RPMI7951 (cell line): ENCODE measurements at places on chromosomes 5 and 9. TPM values are rescaled to one million over a fixed set of nuclear protein-coding genes. Genes with fewer than 3 reads are reported as not detected.

GRCh38 chr9:79208791-79209396, 362.9 kb upstream of the TLE4 start:
- no peak for DNase-seq

DNA sequence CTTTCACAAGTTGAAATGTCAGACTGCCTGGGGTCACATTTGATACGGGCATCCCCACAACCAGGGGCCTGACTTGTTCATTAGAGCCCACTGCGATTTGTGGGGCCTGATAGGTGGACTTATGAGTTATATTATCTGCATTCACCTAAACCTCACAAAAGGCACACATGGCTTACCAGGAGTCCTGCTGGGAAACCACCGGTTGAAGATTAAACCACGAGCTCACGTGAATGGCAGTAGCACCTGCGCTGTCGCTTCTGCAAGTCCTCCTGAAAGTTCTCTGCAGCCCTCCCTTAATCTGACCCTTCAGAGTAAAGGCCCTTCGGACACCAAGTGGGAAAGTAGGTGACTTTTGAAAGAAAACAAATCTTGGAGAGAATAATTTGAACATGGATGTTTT, 68.9 kb downstream of the PPIC start:
- no peak for DNase-seq

GRCh38 chr5:65906256-65906655, 20.1 kb upstream of the ERBIN start:
- no peak for DNase-seq

GRCh38 chr9:78713614-78714405, 416.9 kb downstream of the PSAT1 start:
- peak; percentile 71 for DNase-seq

GRCh38 chr9:93824386-93825294, 130.5 kb downstream of the BARX1 start:
- DNase-seq = no peak

PCDHGA1 gene
- 3.3 and 3.7 TPM in 2 replicates for total RNA-seq

GRCh38 chr9:86500667-86501435, 146.6 kb upstream of the TUT7 start:
- peak; percentile 47 for DNase-seq

GRCh38 chr5:54379590-54379989, 69.2 kb upstream of the ARL15 start:
- no peak for DNase-seq

GRCh38 chr9:98428454-98428853, 173.0 kb upstream of the TBC1D2 start:
- DNase-seq = no peak

DNA sequence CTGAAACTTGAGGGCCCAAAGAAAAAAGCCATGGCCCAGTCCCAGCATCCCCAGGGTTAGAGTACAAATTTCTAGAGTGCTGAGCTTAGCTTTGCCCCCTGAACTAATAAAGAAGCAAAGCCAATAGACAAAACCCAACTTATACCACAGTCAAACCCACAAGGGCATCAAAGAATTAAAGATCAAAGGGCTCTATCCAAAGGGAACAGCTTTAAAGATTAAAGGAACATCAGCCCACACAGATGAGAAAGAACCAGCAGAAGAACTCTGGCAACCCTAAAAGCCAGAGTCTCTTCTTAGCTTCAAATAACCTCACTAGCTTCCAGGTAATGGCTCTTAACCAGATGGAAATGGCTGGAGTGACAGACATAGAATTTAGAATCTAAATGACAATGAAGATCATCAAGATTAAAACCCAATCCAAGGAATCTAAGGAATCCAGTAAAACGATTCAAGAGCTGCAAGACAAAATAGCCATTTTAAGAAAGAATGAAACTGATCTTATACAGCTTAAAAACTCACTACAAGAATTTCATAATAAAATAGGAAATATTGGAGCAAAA, 93.9 kb downstream of the YIPF5 start:
- no peak for DNase-seq

DNA sequence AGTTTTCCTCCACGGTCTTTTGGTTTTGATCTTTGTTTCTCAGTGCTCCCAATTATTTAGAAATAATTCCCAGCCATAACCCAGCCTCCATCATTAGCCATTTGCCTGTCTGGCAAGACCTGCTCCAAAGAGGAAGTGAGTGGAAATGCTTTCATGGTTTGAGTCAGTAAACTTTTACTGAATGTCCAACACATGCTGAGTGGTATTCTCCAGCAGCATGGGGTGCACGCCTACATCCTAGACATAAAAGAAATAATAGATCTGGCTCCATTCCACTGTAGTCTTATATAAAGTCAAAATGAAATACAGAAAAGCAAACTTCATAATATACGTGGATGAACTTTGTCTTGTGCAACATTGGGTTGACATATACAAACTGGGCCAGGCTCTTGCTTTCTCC, 757.2 kb downstream of the TLE1 start:
- no peak for DNase-seq

GRCh38 chr5:172611913-172612312, 29.1 kb upstream of the NEURL1B start:
- DNase-seq = no peak

DNA sequence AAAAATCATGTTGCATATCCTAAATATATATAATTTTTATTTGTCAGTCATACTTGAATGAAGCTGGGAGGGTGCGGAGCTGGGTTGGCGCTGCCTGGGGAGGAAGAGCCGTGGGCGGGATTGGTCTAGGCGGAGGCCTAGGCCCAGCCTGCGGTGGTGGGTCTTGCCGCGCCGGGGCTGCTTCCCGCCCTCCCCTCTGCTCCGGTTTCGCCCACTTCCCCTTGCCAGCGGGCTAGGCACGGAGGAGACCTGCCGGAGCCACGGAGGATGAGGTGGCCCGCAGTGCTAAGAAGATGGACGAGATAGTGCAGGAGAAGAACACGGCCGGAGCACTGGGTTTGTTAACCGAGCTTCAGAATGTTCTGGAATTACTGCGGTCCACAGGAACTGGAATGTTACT, 54.0 kb upstream of the IGFBPL1 start:
- DNase-seq = no peak

- DNase-seq = no peak
Measured at GRCh38 chr5:68444048-68444447, 228.5 kb downstream of the PIK3R1 start.

- DNase-seq = no peak
Measured at GRCh38 chr9:92894711-92895362, 17.0 kb upstream of the ZNF484 start.

DPYSL3 gene
- total RNA-seq = 191 and 198 TPM in 2 replicates

GRCh38 chr9:80691229-80691628, 998.1 kb downstream of the TLE1 start:
- DNase-seq = peak; percentile 13

GRCh38 chr5:146698651-146699050, 179.9 kb downstream of the PPP2R2B start:
- DNase-seq = no peak

DNA sequence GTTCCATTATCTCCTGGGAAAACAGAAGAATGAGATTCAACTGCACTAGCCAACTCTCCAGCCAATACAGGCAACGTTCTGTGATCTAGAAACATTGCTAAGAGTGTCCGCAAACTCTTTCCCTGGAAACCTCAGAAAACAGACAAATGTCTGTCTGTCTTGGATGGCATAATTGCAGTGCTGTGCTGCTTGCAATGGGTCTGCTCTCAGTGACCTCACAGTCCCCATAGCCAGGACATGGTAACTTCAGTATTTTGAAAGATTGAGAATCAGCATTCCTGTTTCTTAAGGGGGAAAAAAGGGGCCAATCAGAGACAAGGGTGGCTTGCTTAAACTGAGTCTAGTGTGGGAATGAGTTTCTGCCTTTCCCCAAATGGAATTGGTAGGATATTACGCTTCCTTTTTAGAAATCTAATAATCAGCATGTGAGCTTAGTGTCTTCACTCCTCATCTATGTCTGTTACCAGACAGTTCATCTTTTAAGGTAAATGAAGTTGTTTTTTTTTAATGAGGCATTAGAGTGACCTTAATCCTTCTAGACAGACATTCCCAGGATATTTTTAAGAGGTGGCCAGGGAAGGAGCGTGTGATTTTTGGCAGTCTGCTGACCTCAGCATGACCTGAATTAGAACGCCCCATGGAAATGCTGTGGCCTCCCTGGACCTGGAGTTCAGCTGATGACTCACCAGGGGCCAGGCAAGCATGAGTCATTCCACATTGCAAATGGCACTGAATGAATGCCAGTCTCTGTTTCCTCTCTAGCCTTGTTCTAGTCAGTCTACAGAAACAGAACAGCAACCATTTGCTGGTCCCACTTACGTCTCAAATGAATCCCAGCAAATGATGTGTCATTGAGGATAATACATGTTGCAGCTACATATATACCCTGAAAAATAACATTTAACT, 210.2 kb upstream of the ACTBL2 start:
- peak; percentile 97 for DNase-seq
